Stimulated activated naive B cell treated with anti-CD40 and anti-IgM and Interleukin-4, amounts not matched to agents 10 μg/mL and 1 μg/mL and 100 μg/mL, for 72 hours (primary cell): ENCODE measurements at places on chromosomes 2 and 18.

GRCh38 chr2:29590211-29590610 is 331.2 kb downstream of the ALK start:
- H3K36me3 ChIP-seq = no peaks in the 10 kb centered on the region
- no peak for DNase-seq
- H3K4me1 ChIP-seq = no peaks in the 10 kb centered on the region

DNA sequence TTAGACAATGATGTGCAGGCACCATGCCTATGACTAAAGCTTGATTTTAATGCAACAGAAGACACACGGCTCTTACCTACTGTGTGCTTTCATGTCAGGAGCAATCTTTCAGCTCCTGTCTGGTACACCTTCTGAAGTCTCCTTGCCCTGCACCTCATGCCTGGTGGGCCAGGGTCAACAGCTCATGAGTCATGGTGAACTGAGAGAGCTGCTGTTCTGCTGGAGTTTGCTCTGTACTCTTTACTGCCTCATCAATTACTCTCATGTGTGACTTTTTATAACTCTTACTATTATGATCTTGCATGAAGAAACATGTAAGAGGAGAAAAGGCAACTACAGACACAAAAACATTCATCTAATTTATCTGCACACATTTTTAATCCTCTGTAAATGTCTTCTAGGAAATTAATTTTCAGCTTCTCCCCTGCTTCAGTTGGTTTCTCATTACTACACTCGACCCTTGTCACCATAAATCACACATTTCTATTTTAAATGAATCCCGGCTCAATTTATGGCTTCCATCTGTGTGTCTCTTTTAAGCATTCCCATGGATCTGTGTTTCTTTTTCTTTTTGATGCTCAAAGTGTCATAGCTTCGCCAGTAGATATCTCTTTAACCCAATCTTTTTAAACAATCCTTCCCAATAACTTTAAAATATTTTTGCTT is 9.7 kb downstream of the SERPINB7 start:
- H3K27me3 ChIP-seq = no peaks in the 10 kb centered on the region
- no peak for DNase-seq
- no peaks in the 10 kb centered on the region for H3K4me1 ChIP-seq
- no peak overlapping the region for H3K4me3 ChIP-seq

GRCh38 chr2:177923323-177923722 is 149.3 kb downstream of the PDE11A start:
- no peak overlapping the region for H3K27ac ChIP-seq
- H3K27me3 ChIP-seq = no peaks in the 10 kb centered on the region
- H3K4me3 ChIP-seq = no peak overlapping the region
- H3K36me3 ChIP-seq = no peaks in the 10 kb centered on the region
- DNase-seq = no peak
- no peaks in the 10 kb centered on the region for H3K4me1 ChIP-seq

DNA sequence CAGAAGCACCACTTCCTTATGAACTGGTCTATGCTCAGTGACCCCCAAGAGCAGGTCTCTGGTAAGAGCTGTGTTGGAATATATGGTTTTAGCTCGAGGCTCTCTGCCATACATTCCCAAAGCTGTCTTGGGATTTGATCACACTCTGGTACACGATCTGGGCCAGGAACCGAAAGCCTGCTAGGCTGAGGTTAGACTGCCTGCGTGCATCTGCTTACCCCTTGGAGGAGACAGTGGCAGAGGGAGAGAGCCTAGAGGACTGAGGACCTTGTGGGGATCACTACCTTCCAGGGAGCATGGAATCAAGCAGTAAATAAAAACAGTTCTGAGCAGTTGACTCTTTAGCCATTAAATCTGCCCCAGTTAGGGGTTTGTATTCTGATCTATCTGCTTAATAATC is 63.7 kb downstream of the ZNF532 start:
- peaks cover 19% of the 10 kb centered on the region for H3K4me1 ChIP-seq
- no peaks in the 10 kb centered on the region for H3K27me3 ChIP-seq

DNA sequence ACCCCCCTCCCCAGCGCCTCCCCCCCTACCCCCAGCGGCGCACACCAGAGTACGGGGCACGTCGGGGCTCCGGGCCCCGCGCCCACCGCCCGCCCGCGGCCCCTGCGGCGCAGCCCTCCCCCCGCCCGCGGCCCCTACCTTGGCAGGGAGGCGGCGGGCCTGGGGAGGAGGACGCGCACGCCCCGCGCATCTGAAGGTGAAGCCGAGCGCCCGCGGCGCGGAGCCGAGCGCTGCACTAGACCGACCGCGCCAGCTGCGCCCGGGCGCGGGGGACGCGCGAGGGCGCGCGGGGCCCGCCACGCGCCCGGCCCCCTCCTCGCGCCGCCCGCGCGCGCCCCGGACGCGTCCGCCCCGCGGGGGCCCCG is at the start of gene ZNF516:
Gene ZNF516, minus strand, starts transcription at position 237 of the 365 bp plus-strand sequence. CDS start 52,188 bp downstream, outside the sequence.
- peaks cover 11% of the 10 kb centered on the region for H3K36me3 ChIP-seq
- H3K4me3 ChIP-seq = peak within 1 kb of the TSS; percentile 93
- H3K4me1 ChIP-seq = peaks cover 72% of the 10 kb centered on the region

DNA sequence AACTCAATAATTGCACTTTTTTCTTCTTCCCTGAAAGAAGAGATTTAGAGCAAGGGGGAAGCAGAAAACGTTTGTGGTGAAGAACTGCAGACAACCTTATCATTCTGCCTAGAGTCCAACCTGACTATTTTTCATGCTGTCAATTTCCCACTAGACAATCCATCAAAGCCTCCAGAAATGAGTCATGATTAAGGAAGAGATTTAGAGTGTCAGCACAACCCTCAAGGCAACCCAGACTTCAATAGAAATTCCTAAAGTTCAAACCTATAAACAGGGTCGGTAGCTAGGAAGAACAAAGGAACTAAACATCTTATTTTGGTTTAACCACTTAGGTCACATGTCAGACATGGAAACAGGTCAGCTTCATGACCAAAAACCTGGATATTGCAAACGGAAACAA is 86.9 kb downstream of the SLC25A12 start:
- no peak overlapping the region for H3K27ac ChIP-seq
- DNase-seq = no peak
- H3K27me3 ChIP-seq = no peaks in the 10 kb centered on the region
- H3K36me3 ChIP-seq = peaks cover 23% of the 10 kb centered on the region

- H3K4me1 ChIP-seq = no peaks in the 10 kb centered on the region
- H3K36me3 ChIP-seq = no peaks in the 10 kb centered on the region
- H3K27me3 ChIP-seq = no peaks in the 10 kb centered on the region
- no peak overlapping the region for H3K27ac ChIP-seq
These were observed 38.9 kb upstream of the TFPI start for GRCh38 chr2:187593098-187593497.

DNA sequence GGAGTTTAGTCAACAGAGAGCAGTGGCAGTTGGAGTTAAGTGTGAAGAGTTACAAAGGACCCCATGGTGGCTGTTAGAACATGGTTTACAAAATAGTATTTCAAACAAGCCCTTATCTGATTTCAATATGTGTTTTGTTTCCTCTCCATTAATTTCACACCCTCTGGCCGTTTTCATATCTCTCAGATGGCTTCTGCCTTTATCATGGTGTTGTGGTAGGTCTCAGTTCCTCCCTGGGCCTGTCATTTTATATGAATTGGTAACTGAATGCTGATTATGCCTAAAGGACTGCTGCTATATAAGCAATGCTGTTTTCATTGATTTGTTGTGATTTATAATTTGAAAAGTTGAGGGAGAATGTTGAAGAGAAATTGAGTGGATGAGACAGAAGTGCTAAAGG is 686.7 kb downstream of the NYAP2 start:
- no peaks in the 10 kb centered on the region for H3K4me1 ChIP-seq
- no peak overlapping the region for H3K4me3 ChIP-seq
- peaks cover 2% of the 10 kb centered on the region for H3K27me3 ChIP-seq
- H3K27ac ChIP-seq = no peak overlapping the region
- no peak for DNase-seq
- H3K36me3 ChIP-seq = no peaks in the 10 kb centered on the region

DNA sequence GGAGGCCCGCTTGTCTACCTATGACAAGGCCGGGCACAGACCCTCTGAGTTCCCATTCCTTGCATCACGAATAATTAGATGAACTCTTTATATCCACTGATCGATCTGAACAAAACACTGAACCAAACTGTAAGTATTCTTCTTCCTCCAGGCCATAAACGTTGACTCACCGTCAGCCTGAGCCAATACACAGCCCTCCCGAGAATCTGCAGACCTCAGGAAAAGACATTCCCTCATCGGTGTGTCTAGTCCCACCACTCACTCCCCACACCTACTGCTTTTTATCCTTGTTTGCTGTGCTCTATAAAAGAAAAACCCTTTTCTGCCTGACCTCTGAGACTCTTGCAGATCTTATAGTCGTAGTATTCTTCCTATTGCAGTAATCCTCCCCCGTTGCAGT is 41.0 kb downstream of the TMEM87B start:
- no peak for DNase-seq
- no peak overlapping the region for H3K27ac ChIP-seq
- H3K4me1 ChIP-seq = no peaks in the 10 kb centered on the region
- no peaks in the 10 kb centered on the region for H3K27me3 ChIP-seq

DNA sequence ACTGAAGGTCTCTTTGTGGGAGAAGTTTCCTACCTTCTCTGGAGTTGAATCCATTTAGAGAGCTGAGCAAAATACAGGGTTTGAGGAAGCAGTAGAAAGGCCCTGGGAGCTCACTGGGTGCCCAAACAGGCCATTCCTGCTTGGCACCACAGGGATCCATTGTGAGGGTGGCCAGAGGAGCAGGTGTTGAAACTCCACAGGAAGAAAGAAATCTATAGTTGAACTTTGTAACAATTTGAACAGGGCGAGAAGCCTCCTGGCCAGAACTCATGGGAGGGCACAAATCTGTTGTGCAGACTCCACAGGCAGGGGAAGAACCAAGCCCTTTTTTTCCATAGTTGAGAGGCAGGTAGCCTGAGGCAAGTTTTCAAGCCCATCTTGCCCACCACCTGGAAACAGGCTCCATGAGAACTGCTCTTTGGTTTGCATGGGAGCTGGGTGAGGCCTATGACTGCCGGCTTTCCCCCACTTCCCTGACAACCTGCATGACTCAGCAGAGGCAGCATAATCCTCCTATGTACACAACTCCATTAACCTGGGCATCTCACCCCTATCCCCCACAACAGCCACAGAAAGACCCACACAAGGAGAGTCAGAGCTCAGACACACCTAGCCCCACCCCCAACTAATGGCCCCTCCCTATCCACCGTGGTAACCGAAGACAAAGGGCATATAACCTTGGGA is 1053.0 kb downstream of the TSN start:
- H3K27me3 ChIP-seq = no peaks in the 10 kb centered on the region
- H3K27ac ChIP-seq = no peak overlapping the region
- H3K36me3 ChIP-seq = no peaks in the 10 kb centered on the region
- H3K4me3 ChIP-seq = no peak overlapping the region
- no peaks in the 10 kb centered on the region for H3K4me1 ChIP-seq

DNA sequence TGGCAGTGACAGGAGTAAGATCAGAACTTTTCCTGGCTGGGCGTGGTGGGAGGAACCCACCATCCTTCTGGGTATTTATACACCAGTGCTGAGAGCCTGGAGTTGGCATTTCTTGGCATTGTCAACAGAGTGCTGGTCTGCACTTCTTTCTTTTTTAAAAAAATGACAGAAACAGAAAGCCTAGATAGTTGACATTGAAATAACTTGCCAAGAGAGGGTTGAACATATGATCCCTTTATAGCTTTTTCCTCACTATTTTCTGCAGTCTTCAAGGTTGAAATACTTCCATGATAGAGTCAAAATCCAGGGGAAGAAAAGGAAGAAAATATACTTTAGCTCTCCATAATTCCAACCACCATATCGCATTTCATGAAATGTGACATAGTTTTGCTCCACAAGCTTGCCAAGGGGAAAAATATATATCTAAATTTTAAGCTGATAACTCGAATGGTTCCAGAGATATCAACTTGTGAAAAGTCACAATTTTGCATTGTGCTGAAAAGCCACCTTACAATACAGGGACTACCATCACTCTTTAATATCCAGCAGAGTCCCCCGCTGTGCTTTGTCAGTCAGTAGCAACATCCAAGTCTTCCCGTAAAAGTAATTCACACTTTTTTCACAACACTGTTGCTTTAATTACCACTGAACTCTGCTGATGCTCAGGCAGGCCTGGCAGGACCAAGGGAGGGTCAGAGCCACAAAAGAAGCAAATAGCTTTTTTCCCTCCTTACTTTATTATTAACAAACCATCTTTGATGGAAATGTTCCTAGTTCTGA is 764.9 kb upstream of the FANCL start:
- H3K27ac ChIP-seq = no peak overlapping the region
- no peaks in the 10 kb centered on the region for H3K36me3 ChIP-seq
- no peak for DNase-seq
- no peaks in the 10 kb centered on the region for H3K4me1 ChIP-seq

- no peaks in the 10 kb centered on the region for H3K27me3 ChIP-seq
- DNase-seq = peak; percentile 14
- peaks cover 28% of the 10 kb centered on the region for H3K36me3 ChIP-seq
- H3K4me1 ChIP-seq = peaks cover 65% of the 10 kb centered on the region
- peak overlapping the region; percentile 98 for H3K27ac ChIP-seq
- peak overlapping the region; percentile 86 for H3K4me3 ChIP-seq
These were observed 1.0 kb upstream of the ESPNL start for GRCh38 chr2:238098901-238099713.

DNA sequence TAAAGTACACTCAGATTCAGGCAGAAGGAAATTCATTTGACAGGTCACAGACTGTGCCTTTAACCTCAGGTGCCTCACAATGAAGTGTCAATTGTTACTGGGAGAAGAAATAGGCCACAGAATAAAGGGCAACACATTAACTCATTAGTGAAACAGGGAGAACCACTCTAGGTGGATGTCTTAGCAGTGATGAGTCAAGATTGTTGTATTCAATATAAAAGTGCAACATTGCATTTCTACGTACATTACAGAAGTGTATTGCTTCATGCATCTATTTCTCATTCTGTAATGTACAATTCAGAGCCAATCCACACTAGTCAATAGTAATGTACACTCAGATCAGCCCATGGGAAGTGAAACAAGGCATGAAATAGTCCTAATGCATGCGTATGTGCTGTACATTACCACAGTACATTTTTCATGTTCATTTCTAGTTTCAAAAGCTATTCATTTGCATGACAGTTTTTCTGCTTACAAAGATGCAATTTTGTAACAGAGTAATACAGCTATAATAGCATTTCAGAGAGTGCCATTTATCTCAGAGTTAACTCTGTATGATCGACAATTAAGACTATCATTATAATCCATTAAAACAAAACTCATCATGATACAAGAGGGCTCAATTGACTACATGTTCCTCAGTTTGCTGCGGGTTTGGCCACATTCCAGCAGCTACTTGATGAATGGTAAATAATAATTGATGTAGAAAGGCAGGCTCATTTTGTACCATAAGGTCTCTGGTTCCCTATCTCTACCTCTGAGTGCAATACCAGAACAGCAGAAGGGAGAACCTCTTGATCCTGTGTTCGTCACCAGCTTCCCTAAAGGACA is 12.2 kb upstream of the ARL5A start:
- DNase-seq = no peak
- H3K4me3 ChIP-seq = no peak overlapping the region
- no peak overlapping the region for H3K27ac ChIP-seq
- no peaks in the 10 kb centered on the region for H3K36me3 ChIP-seq
- H3K4me1 ChIP-seq = peaks cover 40% of the 10 kb centered on the region
- no peaks in the 10 kb centered on the region for H3K27me3 ChIP-seq
